M059J (cell line): ENCODE measurements at places on chromosomes 11 and 22. TPM values are rescaled to one million over a fixed set of nuclear protein-coding genes. Genes with fewer than 3 reads are reported as not detected.

Gene VSIG10L2
- total RNA-seq: not detected in 2 replicates

Gene BAIAP2L2
- not detected in 2 replicates for total RNA-seq

Gene TTC28
- 8.7 and 13.9 TPM in 2 replicates for total RNA-seq

Gene NTM
- 0.96 and 1.5 TPM in 2 replicates for total RNA-seq

Gene PRRG4
- 4.4 and 4.7 TPM in 2 replicates for total RNA-seq

Gene FOLR3
- total RNA-seq: 0.17 and 1.4 TPM in 2 replicates

Gene OR52A1
- not detected in 2 replicates for total RNA-seq

Gene GRIA4
- total RNA-seq: 0.10 TPM in 1 of 2 replicates, not detected in the other

Gene OR52N4
- not detected in 2 replicates for total RNA-seq

Gene RASL10A
- 0.07 TPM in 1 of 2 replicates, not detected in the other for total RNA-seq

Gene TRIM48
- total RNA-seq: not detected in 2 replicates

Gene HORMAD2
- 0.22 TPM in 1 of 2 replicates, not detected in the other for total RNA-seq

Gene INSC
- 0.62 TPM in 1 of 2 replicates, not detected in the other for total RNA-seq

Gene TRPM5
- total RNA-seq: not detected in 2 replicates

Gene PDE3B
- not detected in 2 replicates for total RNA-seq

Gene RIMBP3C
- total RNA-seq: 0.17 and 1.2 TPM in 2 replicates

Gene KCNJ5
- total RNA-seq: not detected in 2 replicates

Gene PANX2
- 0.54 and 3.3 TPM in 2 replicates for total RNA-seq

Gene UCP3
- 0.10 and 0.15 TPM in 2 replicates for total RNA-seq

Gene SART1
- total RNA-seq: 60.3 and 102 TPM in 2 replicates

Gene IRAG1
- 18.4 and 27.5 TPM in 2 replicates for total RNA-seq

Gene GLB1L3
- total RNA-seq: not detected in 2 replicates

Gene OR2AG1
- not detected in 2 replicates for total RNA-seq

Gene FXYD6
- 0.12 and 0.86 TPM in 2 replicates for total RNA-seq

Gene OR8B4
- not detected in 2 replicates for total RNA-seq

Gene KRTAP5-9
- not detected in 2 replicates for total RNA-seq

Gene PUS3
- 18.6 and 30.0 TPM in 2 replicates for total RNA-seq

Gene SUSD2
- total RNA-seq: 0.15 TPM in 1 of 2 replicates, not detected in the other

Gene PKP3
- total RNA-seq: 7.9 and 10.6 TPM in 2 replicates

Gene CSTPP1
- 46.6 and 62.4 TPM in 2 replicates for total RNA-seq

Gene DDIAS
- 18.8 and 22.9 TPM in 2 replicates for total RNA-seq

Gene FAM168A
- 24.9 and 35.8 TPM in 2 replicates for total RNA-seq

Gene SLC22A12
- total RNA-seq: not detected in 2 replicates

Gene TST
- total RNA-seq: 17.1 and 24.0 TPM in 2 replicates

Gene CARD18
- total RNA-seq: not detected in 2 replicates

Gene BIK
- total RNA-seq: 0.86 and 1.1 TPM in 2 replicates

Gene POTEH
- total RNA-seq: not detected in 2 replicates

Gene SLC15A3
- 7.9 and 23.3 TPM in 2 replicates for total RNA-seq

Gene GPR83
- total RNA-seq: 0.02 TPM in 1 of 2 replicates, not detected in the other

Gene MYBPC3
- not detected in 2 replicates for total RNA-seq

Gene IL18
- 0.64 and 1.3 TPM in 2 replicates for total RNA-seq

Gene SLC22A9
- not detected in 2 replicates for total RNA-seq

Gene IGHMBP2
- 3.3 and 9.4 TPM in 2 replicates for total RNA-seq

Gene ACRV1
- not detected in 2 replicates for total RNA-seq

Gene SMTNL1
- not detected in 2 replicates for total RNA-seq

Gene DEFB131B
- not detected in 2 replicates for total RNA-seq

Gene SLC22A6
- total RNA-seq: not detected in 2 replicates

Gene CBX7
- total RNA-seq: 0.76 and 3.0 TPM in 2 replicates

Gene PRG3
- not detected in 2 replicates for total RNA-seq

Gene APOL1
- total RNA-seq: 24.0 and 31.5 TPM in 2 replicates

Gene SYTL2
- 46.8 and 80.3 TPM in 2 replicates for total RNA-seq

Gene PLET1
- not detected in 2 replicates for total RNA-seq

Gene ANKRD49
- 11.4 and 20.2 TPM in 2 replicates for total RNA-seq

Gene TEX12
- 0.22 TPM in 1 of 2 replicates, not detected in the other for total RNA-seq

Gene APOA5
- not detected in 2 replicates for total RNA-seq
